ENCODE measurements at places on chromosomes 7 and 10.
A peak's percentile ranks its signal among the peaks of the same experiment; 100 is the strongest.

DNA sequence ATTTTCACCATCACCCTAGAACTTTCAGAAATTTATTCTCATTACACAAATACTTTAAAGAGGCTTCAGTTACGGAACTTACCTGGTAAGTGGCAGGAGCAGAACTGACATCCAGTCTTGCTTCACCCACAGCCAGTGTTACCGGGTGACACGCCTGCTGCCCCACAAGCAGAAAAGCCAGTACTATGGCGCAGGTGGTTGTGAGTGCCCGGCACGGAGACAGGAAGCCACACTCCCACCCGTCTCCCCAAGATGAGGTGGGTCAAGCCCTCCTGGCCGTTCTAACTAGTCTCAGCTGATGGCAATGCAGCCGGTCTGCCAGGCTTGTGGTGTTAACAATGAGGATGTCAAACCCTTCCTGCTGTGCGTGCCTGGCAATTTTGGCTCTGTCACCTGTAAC is 86.9 kb downstream of the PROSER2 start:
- no peak for DNase-seq

GRCh38 chr10:115402699-115403098 is 309.5 kb downstream of the ATRNL1 start:
- no peak for DNase-seq

DNA sequence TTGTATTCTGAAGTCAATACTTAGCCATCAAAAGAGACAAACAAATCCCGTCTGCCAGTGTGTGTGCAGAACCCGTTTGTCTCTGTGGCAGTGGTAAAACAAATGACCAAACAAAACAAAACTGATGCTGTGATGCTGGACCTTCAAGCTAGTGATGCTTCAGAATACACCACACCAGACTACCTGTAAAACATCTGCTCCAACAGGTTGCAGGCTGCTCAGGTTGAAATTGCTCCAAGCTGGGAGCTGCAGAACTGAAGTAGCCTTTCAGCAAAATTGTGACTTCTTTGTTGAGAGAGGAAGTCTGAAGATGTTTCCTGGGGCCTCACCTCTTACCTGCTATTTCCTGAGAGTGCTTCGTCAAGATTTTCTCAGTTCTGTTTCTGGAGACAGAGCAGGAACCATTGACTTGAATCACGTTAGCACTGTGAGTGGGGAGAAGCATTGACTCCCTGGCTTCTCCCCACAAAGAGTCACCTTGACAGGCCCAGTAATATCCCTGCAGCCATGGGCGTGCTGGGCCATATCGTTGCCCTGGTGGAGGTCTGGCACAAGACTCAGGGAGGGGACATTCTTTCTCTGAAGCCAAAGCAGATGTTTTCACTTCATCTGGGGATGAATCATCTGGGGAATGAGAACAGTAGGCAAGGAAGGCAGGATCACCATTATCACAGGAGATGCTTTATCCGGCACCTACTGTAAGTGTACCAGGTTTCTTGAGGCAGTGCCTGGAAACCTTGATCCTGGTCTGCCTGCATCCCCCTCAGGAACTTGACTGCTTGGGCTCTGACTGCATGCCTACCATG is 80.2 kb downstream of the RBM20 start:
- no peak for DNase-seq

DNA sequence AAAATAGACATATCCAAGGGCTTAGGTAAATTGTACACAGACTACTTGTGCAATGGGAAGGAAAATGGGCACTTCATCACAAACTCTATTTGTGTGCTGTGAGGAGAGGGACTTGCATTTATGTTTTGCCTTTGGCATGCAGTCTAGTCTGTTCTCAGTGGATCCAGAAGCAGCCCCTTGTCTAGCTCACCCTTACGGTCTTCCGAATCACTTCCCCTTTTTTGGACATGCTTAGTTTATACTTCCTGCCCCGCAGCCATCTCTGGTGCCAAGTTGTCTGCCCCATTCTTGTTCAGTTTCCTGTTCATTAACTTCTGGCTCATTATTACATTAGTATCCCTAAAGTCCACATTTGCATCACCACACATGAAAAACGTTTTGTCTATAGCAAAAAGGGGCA is 161.6 kb downstream of the NRCAM start:
- DNase-seq: peak; percentile 54

DNA sequence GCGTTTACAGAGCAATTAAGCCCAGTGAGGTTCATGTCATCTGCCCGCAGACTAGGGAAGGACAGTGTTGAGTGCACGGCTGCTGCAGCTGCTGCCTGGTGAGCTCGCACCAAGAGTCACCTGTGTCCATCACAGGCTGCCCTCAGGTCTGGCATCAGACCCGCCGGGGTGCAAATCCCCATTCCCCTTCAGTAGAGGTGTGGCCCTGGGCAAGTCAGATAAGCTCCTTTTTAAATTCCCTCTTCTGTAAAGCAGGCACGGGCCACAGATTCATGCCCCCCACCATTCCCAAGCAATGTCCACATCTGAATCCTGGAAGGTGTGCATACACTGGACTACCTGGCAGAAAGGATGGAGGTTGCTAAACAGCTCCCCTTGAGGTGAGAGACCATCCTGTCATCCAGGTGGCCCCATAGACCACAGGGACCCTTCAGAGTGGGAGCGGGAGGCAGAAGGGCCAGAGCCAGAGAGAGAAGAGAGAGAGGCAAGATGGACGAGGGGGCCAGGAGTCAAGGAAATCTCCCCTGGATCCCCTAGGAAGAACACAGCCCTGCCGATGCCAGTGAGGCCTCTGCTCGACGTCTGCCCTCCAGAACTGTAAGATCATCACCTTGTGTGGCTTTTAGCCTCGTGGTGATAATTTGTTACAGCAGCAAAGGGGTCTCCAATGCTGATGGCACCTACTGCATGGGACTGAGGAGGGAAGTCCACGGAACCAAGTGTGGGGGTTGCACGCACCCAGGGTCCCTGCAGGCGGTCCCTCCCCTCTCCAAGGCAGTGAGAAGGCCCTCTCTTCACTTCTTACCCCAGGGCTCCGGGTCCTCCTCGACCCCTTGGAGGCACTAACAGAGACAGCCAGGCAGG is 168.8 kb downstream of the TCERG1L start:
- DNase-seq: no peak

All from HL-60 (cell line).